Stimulated activated CD8-positive, alpha-beta memory T cell treated with anti-CD3 and anti-CD28 coated beads, Interleukin-4, amount 100 ng/mL, for 1 hour (primary cell): ENCODE measurements at places on chromosomes 6 and 20.

GRCh38 chr6:105757512-105758200 is 328.5 kb upstream of the PRDM1 start:
- DNase-seq, result no peak

DNA sequence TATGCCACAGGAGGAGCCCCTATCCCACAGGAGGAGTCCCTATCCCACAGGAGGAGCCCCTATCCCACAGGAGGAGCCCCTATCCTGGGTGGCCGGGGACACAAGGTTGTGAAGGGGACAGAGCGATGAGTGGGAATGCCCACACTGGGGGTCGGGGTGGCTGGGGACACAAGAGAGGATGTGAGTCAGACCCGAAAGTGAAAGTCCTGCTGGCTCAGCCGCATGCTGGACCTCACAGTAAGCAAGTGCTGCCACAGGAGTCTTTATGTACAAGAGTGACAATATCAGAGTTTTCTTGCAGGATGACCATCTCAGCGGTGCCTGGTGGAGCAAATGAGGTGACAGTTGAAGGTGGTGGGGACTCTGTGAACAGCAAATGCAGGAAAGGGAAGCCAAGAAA is 93.7 kb downstream of the PSMB1 start:
- no peak for DNase-seq

- DNase-seq, result no peak
Measured at GRCh38 chr20:31560746-31561598, 44.1 kb upstream of the ID1 start.

- no peak for DNase-seq
Measured at GRCh38 chr6:88177961-88178464, 11.9 kb upstream of the CNR1 start.

GRCh38 chr6:21922086-21922485 is 328.5 kb downstream of the SOX4 start:
- DNase-seq, result no peak

DNA sequence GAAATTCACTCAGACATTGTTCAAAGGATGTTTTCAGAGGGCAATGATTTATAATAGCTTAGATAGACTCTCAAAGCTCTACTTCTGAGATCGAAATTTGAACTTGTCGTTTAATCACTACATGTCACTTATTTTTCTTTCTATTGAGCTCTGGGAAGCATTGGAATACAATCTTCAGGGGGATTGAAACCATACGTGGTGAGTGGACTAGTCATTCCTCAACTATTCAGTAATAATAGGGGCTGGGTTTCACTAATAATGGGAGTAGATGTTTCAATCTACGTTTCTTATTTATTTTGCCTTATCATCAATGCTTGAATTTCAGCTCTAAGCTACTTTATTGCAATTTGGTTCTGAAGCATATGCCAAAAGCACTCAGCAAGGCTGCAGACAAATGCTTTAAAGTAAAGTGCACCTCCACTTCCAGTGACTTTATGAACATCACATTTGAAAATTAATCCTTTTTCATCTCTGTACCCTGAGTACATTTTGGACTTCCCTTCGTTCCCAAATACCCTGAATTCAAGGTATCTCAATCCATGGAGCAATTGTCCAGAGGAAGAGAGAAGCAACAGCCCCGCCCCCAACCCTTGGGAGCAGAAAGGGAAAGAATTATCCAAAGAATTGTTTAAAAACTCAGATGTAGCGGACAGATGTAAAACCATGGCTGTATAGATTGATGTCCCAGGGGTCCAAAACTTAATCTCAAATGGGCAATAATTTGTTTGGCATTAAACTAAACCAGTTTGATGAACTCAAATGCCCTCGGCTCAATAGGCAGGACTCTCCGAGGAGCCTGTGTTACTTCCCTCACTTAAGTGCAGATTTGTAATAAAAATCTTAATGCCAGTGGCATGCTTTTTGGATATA is 68.1 kb downstream of the HFE start:
- no peak for DNase-seq

DNA sequence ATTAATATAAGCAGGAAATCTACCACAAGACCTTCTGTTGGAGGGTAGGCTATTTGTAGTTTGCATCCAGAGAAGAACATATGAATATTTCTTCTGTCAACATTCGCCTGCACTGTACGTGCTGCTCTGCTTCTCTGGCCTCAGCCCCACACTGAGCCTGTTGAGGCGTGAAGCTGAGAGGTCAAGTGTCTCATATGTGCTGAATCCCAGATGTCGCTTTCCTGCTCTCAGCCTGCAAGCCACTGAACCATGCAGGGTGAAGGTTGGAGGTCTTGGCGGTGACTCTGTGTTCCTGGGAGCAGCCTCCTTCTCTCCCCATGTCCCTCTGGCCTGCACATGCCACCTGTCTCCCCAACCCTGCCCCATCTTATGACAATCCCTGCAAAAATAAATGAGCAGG is 83.6 kb downstream of the TMEM170B start:
- DNase-seq, result no peak

- DNase-seq, result no peak
Measured at GRCh38 chr6:120853489-120853888, 480.8 kb downstream of the TBC1D32 start.

DNA sequence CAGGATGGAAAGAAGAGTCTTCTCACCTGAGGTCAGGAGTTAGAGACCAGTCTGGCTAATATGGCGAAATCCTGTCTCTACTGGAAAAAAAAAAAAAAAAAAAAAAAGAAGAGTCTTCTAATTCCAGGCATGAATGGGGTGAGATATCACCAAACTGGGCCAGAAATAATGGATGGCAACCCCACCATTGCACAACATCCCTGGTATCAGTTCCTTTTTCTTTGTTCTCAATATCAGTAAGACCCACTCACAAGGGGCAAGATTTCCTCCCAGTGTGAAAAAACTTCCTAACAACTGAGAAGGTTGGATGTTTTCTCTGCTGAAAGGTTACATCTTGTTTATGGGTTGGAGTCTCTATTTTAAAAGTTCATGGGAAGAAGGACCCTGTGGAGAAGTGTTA is 23.6 kb upstream of the NR2E1 start:
- no peak for DNase-seq

- DNase-seq, result no peak
Measured at GRCh38 chr20:38111366-38112232, 53.5 kb downstream of the TGM2 start.

- DNase-seq, result no peak
Measured at GRCh38 chr6:159865226-159865920, 25.4 kb upstream of the MAS1 start.

GRCh38 chr20:64003960-64004725 is 23.2 kb downstream of the PRPF6 start:
- DNase-seq, result no peak

GRCh38 chr6:159065759-159066329 is 21.1 kb upstream of the TAGAP start:
- DNase-seq, result no peak

- DNase-seq, result no peak
Measured at GRCh38 chr6:168903613-168904345, 349.9 kb downstream of the THBS2 start.

GRCh38 chr6:1965596-1966224 is 279.7 kb downstream of the GMDS start:
- DNase-seq, result no peak

DNA sequence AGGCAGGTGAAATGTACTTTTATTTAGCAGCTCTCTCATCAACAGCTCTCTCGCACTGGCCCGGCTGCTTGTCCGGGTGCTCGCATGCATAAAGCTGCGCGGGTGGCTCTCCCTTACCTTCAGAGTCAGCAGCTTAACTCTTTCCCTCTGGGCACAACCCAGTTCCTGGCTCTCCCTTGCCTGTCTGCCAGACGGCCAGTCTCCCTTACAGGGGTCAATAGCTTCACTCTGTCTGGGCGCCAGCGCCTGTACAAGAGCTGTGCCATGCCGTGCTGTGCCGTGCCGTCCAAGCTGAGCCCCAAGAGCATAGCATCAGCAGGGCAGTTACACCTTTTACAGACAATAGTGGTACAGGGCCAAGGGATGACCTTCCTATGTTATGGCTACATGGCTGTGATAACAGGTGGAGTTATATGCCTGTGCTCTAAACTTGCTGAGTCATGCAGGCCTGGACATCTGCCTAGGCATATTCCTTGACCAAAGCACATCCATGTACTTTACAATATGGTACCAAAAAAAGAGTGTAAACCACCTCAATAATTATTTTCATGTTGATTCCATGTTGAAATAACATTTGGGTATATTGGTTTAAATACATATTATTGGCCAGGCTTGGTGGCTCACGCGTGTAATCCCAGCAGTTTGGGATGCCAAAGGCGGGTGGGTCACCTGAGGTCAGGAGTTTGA is 47.9 kb downstream of the BLTP3A start:
- no peak for DNase-seq

GRCh38 chr20:64210656-64211369 is 44.7 kb upstream of the PCMTD2 start:
- DNase-seq, result no peak
